ENCODE measurements at places on chromosomes 2 and 18.

- DNase-seq = no peak
Measured at GRCh38 chr18:35085450-35086380, 44.5 kb downstream of the MAPRE2 start.

GRCh38 chr2:24659862-24660261, 133.3 kb downstream of the PTRHD1 start:
- DNase-seq = no peak

DNA sequence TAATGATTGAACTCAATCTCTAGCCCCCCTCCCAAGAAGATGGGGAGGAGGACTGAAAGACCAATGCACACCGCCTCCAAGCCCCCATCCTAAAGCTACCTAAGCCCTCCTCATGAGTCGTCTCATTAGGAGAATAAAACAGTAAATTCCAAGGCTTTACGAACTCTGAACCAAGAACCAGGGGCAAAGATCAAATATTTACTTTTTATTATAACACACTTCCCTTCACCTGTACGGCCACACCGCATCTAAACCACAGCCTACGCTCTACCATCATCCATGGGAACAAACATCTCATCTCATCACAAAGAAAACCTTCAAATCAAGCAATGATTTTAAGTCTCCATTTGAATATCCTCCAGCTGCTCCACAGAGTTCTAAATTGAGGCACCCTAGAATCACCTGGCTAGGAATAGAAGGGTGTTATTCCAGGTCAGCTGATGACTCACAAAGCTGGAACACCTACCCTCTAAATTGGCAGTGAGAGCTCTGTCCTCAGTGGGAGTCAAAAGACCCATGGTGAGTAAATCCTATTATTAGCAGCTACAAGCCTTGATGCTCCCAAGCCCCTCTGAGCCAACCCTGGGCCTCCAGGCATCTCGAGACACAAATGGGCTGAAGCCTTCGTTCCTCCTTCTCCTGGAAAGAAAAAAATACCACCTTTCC, 45.6 kb upstream of the BZW1 start:
- no peak for DNase-seq

DNA sequence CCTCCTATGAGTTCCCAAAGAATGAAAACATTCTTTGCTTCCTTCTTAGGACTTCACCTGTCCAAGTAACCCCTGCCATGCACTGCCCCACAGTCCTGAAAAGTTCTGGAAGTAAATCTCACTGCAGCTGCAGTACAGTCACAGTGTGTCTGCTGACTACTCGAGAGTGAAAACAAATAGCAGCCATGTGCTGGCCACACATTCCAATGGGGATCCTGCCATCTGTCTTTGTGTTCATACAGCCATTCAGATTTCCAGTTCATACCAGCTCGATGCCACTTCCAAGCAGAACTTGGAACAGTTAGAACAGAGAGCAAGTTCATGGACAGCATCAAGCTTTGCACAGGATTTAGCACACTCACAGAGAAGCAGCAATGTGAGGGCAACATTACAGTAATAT, 629.9 kb upstream of the ACVR2A start:
- DNase-seq = no peak

GRCh38 chr2:152555048-152555447, 162.2 kb downstream of the PRPF40A start:
- no peak for DNase-seq

DNA sequence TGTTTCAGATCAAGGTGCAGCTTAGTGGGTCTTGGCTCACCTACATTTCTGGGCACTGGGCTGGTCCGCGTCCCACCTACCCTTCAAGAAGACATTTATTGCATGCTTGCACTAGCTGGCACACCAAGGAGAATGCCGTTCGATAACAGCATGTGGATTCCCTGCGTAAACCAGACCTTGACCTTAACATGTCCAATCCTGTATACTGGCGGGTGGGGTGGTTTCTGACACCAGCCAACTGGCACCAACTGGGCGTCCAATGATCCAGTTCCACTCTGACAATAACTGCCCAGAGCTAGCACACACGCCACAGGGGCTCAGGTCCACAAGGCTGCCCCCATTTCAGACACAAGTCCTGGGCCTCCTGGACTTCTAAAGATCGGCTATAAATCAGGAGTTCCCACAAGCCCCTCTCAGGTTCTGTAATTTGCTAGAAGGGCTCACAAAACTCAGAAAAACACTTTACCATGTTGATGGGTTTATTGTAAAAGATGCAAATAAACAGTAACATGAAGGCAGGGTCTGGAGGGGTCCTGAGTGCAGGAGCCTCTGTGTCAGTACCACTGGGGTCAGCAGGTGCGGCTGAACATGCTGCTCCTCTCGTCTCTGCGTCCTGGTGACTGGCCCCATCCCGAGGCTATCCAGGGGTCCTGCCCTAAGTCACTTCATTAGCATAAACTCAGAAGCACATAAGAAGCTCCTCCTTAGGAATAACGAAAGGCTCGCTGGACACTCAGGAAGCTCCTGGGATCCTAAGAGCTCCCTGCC, 161.8 kb downstream of the HDAC4 start:
- no peak for DNase-seq

GRCh38 chr18:10485475-10485874, 31.0 kb downstream of the APCDD1 start:
- DNase-seq = no peak

GRCh38 chr2:222756951-222757650, 85.6 kb downstream of the MOGAT1 start:
- no peak for DNase-seq

DNA sequence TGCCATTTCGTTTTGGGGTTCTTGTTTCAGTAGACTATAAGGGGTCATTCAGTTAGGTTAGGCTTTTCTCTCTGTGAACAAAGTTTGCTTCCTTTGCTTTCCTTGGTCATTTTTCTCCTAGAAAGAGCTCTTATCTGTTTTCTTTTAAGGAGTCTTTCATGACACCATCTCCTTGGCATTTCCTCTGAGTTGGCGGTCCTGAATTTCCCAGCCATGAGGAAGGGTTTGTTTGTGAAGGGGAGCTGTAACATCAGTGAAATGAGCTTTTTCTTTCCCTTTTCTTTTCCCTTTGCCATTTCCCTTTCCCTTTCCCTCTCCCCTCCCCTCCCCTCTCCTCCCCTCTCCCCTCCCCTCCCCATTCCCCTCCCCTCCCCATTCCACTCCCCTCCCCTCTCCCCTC, 61.7 kb downstream of the MAP4K4 start:
- DNase-seq = no peak

- peak; percentile 33 for DNase-seq
Measured at GRCh38 chr2:86441882-86442641, 891 bp downstream of the KDM3A start.

GRCh38 chr2:201441409-201441808, 9.8 kb downstream of the TRAK2 start:
- no peak for DNase-seq

DNA sequence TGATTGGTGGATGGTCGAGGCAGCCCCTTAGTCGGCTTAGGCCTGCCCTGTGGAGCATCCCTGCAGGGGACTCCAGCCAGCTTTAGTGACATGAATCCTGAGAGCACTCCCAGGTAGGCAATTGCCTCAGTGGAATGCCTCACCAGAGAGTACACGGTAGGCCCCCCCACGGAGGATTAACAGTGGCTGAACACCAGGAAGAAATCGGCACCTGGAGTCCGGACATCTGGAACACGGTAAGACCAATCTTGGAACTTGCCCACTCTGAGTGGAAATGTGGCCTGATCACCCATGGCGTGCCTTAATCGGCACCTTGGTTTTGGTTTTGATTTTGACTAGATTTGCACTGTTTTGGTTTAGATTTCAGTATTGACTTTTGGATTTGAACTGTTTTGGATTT, 326.2 kb upstream of the NCKAP5 start:
- DNase-seq = no peak

DNA sequence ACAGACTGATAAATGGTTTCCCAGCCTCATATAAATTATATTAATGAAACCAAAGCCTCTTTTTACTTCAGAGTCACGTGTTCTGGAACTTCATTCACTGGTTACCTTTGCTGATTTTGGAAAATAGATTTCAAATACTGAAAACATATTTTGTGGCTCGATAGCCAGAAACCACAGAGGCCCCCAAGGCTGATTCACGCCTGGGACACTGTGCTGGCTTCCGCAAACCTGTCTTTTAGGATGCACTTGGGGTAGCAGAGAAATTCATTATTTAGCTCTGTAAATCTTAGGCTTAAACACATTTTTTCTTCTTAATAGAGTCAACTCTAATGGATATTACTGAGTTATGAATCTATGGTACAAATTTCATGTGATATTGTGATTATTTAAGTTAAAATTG, 90.7 kb upstream of the TMEM18 start:
- DNase-seq = no peak

DNA sequence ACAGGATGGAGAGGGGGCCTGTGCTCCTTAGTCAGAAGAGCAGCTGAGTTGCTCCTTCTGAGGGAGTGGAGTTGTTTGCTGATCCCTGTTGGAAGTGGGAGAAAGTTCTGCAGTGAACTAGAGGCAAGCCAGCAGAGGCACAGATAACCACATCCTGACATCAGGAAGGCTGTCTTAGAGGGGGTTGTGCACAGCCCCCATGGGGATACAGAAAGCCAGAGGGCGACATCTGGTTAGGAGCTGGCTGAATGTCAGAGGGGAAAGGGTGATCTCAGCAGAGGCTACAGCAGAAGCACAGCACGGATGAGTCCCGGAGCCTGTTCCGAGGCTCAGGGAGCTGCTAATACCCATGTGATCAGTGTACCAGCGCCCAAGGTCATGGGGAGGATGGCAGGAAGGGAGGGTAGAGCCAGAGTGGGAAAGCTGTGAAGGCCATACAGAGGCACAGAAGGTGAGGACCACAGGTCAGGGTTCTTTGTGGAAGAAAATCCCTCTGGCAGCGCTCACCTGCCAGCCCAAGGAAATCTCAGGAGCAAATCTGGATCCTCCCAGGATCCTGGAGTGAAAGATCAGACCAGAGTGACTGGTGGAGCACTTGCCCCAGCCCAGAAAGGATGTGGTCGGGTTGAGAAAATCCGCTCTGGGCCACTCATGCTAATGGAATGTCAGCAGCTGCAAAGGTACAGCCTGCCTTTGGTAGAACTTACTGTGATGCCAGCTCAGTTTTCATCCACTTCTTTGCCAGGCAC, 111.8 kb downstream of the STPG4 start:
- no peak for DNase-seq

- peak; percentile 42 for DNase-seq
Measured at GRCh38 chr2:207148020-207148419, 17.7 kb downstream of the KLF7 start.

GRCh38 chr2:153059338-153060052, 341.1 kb downstream of the ARL6IP6 start:
- DNase-seq = peak; percentile 66

DNA sequence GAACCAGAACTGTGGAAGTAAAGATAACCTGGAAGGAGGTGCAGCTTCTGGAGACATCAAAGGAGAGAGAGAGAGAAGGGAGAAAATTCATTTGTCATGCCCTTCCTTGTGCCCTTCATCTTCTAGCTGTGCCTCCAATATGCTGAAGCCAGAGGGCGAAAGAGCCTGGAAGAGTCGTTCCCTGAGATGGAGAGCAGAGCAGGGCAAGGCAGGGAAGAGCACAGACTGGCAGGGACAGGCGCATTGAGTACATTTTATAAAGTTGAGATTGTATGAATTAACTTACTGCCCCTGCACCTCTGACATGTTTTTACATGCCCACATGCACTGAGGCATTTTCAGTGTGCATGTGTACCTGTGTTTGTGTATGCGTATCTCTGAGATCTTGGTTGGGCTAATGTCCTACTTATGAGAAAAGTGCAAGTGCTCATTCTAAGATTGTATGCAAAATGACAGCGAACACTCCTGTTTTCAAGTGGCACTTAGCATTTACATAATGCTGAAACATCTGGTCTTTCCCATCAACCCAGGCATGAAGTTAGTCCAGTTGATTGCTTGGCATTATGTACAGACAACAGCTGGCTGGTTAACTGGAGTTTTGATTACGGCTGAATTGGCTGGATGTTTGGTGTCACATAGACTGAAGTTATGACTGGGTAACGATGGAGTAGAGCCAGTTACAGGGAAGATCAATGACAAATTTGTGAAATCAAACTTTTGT, 23.7 kb upstream of the MMADHC start:
- DNase-seq = peak; percentile 90

- no peak for DNase-seq
Measured at GRCh38 chr2:43327119-43327518, 100.7 kb upstream of the ZFP36L2 start.

GRCh38 chr2:9400268-9401058, 22.9 kb downstream of the ITGB1BP1 start:
- no peak for DNase-seq

GRCh38 chr2:38174646-38175423, 98.9 kb upstream of the CYP1B1 start:
- no peak for DNase-seq

DNA sequence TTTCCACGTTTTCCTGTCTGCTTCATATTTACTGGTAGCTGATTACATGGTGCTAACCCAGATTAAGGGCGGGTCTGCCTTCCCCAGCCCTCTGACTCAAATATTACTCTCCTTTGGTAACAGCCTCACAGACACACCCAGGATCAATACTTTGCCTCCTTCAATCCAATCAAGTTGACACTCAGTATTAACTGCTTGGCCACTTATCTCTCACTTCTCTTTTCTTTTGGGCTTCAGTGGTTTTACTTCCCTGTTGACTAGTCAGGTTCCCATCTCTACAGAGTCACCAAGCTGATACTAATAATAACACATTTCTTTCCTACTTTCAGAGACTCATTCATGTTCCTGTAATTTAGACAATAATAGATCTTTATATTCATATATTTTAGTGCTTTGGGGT, 302.2 kb upstream of the MAP2 start:
- no peak for DNase-seq

DNA sequence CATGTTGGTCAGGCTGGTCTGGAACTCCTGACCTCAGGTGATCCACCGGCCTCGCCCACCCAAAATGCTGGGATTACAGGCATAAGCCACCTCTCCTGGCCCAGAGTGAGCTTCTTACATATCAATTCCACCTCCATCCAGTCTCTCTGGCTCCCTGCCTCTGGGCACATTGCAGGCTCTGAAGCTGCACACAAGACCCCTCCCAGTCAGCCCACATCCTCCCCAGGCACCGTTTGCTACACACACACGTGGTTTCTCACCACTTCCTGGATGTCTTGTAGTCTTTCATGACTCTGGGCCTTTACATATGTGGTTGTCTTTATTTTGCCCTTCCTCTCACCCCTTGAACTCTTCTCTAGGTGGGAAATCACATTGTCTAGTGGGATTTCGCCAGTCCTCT, 64.0 kb upstream of the CABLES1 start:
- DNase-seq = no peak

DNA sequence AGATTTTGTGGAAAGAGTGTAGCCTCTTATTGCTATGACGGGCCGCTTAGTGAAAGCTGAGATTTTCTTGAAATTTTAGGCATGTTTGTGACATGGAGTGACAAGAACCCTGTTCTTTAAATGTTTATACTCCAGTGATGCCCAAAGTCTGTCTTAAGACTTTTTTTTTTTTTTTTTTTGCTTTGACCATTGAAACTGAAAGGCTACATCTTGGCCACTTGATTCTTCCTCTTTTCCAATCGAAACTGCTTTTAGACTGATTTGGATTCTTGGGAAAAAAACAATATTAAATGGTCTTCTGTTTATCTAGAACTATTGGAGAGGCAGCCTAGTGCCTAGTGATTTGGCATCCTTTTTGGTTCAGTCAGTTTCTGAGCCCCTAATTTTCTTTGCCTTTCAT, 2.4 kb upstream of the SLC8A1 start:
- DNase-seq = no peak

GRCh38 chr18:49672853-49673252, 111.0 kb downstream of the LIPG start:
- DNase-seq = no peak

GRCh38 chr2:11904941-11905340, 158.5 kb downstream of the LPIN1 start:
- no peak for DNase-seq
